ENCODE measurements at places on chromosomes 16 and 17. TPM values are rescaled to one million over a fixed set of nuclear protein-coding genes. Genes with fewer than 3 reads are reported as not detected.

SLC5A10 gene
- not detected for total RNA-seq

MYH2 gene
- total RNA-seq: 11.9 TPM

SOX8 gene
- total RNA-seq: 5.7 TPM

RNF166 gene
- total RNA-seq: 36.6 TPM

PLA2G10 gene
- not detected for total RNA-seq

AGRP gene
- not detected for total RNA-seq

GRCh38 chr16:822909-823297, 22.4 kb upstream of the GNG13 start:
- H3K27ac ChIP-seq: no peak overlapping the region
- no peaks in the 10 kb centered on the region for H3K27me3 ChIP-seq
- no peak overlapping the region for H3K4me3 ChIP-seq

GRCh38 chr16:14564861-14565687, 65.0 kb downstream of the PARN start:
- H3K27ac ChIP-seq: no peak overlapping the region
- H3K27me3 ChIP-seq: no peaks in the 10 kb centered on the region
- H3K36me3 ChIP-seq: peaks cover 4% of the 10 kb centered on the region
- H3K4me3 ChIP-seq: no peak overlapping the region
- peaks cover 10% of the 10 kb centered on the region for H3K4me1 ChIP-seq
- DNase-seq: no peak

- H3K36me3 ChIP-seq: peaks cover 45% of the 10 kb centered on the region
- H3K4me1 ChIP-seq: peaks cover 4% of the 10 kb centered on the region
- no peak for DNase-seq
- H3K27me3 ChIP-seq: no peaks in the 10 kb centered on the region
- H3K27ac ChIP-seq: no peak overlapping the region
Observed at GRCh38 chr16:71863995-71864394, 18.2 kb downstream of the ATXN1L start.

DNA sequence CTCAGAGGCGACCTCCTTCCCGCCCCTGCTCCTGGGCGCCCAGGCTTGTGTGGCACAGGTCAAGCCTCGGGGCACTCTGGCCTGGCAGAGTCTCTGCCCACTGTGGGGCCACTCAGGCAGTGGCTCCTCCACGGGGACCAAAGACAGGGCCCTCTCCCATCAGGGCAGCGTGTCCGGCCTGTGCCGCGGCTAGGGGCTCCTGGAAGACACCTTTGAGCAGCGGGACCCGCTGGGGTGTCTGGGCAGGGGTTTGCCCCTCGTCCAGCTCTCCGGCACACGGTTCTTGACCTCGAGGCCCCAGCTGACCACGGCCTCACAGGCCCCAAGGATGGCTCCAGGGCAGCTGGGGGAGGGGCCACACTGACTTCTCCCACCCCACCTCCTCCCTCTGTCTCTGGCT, 24.7 kb upstream of the SSTR5 start:
- no peaks in the 10 kb centered on the region for H3K27me3 ChIP-seq
- no peak overlapping the region for H3K27ac ChIP-seq
- no peaks in the 10 kb centered on the region for H3K36me3 ChIP-seq
- no peak overlapping the region for H3K4me3 ChIP-seq

- H3K4me3 ChIP-seq: no peak overlapping the region
- peaks cover 21% of the 10 kb centered on the region for H3K36me3 ChIP-seq
- DNase-seq: no peak
- H3K27me3 ChIP-seq: no peaks in the 10 kb centered on the region
Observed at GRCh38 chr16:1445518-1446203, 1.3 kb upstream of the CCDC154 start.

DNA sequence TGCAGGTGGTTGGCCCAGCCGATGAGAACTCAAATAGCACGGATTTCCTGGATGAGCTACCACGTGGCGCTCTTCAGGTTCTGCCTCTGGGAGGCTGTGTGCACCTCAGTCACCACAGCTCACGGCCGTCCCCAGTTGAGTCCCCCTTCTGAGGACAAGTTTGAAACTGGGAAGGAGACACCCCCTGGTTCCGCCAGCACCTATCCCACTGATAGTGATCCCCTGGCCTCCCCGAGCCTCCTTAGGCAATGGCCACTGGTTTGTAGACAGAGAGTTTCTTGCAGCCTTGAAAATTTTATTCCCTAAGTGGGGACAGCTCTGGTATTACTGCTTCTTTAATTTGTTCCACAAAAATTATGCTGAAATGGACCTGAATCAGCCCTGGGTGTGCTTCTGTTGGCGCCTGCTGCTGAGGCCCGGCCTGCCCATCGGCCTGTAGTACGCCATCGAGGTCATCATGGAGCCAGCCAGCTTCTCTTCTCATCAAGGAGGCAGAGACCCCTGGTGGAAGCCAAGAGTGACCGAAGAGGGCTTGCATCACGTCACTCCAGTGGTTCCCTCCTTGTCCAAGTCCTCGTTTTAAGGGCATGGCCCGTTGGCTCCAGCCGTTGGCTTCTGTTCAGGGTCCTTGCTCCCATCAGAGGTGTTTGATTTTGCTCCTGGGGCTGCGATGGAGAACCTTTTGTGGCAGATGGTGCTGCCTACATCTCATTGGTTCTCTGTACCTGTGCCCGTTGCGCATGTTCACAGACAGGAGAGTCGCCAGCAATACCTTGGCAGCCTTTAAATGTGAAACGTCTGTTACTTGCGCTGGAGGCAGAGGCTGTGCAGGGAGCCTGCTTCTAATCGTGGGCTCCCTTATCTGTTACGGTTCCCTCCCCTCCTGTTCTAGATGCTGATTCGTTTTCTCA, 9.3 kb downstream of the SMCR8 start:
- H3K27me3 ChIP-seq: no peaks in the 10 kb centered on the region
- no peak overlapping the region for H3K4me3 ChIP-seq
- peaks cover 38% of the 10 kb centered on the region for H3K36me3 ChIP-seq
- H3K27ac ChIP-seq: no peak overlapping the region
- no peak for DNase-seq

- H3K36me3 ChIP-seq: no peaks in the 10 kb centered on the region
- no peak overlapping the region for H3K27ac ChIP-seq
- H3K4me1 ChIP-seq: no peaks in the 10 kb centered on the region
- no peak overlapping the region for H3K4me3 ChIP-seq
- no peaks in the 10 kb centered on the region for H3K27me3 ChIP-seq
- no peak for DNase-seq
Observed at GRCh38 chr17:61587242-61587641, 3.8 kb downstream of the NACA2 start.

DNA sequence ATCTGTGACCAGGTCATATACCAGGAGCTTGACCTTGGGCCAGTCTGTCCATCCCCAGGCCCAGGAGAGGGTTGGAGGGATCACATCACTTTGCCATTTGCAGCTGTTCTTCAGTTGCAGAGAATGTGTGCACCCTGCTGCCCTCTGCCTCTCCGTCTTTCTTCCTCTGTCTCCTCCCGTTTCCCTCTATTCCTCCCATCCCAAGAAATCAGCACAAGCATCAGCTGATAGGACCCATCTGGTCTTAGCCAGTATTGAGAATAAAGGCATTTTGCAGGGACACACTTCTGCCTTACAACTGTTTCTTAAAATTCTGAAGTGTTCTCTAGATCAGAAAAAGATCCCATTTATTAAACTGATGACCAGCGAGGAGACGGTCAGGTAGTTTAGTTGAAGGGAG, 368.7 kb downstream of the CPPED1 start:
- no peak for DNase-seq
- H3K27me3 ChIP-seq: no peaks in the 10 kb centered on the region
- no peaks in the 10 kb centered on the region for H3K4me1 ChIP-seq
- H3K4me3 ChIP-seq: no peak overlapping the region

- H3K4me1 ChIP-seq: no peaks in the 10 kb centered on the region
- H3K4me3 ChIP-seq: no peak overlapping the region
- no peak for DNase-seq
- no peaks in the 10 kb centered on the region for H3K27me3 ChIP-seq
- H3K36me3 ChIP-seq: peaks cover 44% of the 10 kb centered on the region
Observed at GRCh38 chr16:70482624-70483023, 28.2 kb downstream of the FCSK start.

- no peaks in the 10 kb centered on the region for H3K36me3 ChIP-seq
- DNase-seq: no peak
- no peak overlapping the region for H3K4me3 ChIP-seq
- no peaks in the 10 kb centered on the region for H3K27me3 ChIP-seq
- H3K27ac ChIP-seq: no peak overlapping the region
- H3K4me1 ChIP-seq: no peaks in the 10 kb centered on the region
Observed at GRCh38 chr17:9860851-9861250, 35.1 kb downstream of the GLP2R start.

DNA sequence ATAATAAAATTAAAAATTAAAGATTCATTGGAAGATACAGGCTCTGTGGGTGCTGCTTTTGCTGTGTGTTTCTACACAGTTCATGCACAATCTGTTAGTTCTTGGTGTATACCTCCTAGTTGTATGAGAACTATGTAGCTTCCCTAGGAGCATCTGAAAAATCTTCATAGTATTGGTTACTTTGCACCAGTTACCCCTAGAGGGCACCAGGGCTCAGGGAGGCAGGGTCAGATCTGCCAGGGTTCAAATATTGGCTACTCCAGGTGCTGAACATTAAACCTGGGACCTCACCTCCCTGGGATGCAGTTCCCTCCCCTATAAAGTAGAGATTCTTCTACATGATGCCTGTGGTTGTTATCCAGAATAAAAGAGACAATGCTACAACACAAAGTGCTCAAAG, 583.0 kb upstream of the CDH11 start:
- H3K36me3 ChIP-seq: no peaks in the 10 kb centered on the region

DNA sequence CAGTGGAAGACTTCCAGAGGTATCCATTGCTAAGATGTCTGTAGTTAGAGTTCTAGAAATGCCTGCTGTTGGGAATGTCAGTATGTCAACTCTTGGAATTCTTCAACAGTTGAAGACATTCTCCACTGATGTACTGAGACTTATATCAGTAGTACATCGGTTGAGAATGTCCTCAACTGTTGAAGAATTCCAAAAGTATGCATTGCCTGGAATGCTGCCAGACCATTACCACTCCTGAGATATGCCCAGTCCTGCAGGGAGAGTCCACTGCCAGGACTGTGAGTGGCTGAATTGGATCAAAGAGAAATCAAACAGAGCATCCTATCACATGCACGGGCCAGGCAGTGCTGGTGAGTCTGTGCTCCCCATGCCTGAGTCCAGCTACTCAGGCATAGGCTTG, 42.0 kb downstream of the IL21R start:
- H3K27ac ChIP-seq: no peak overlapping the region
- no peak for DNase-seq
- no peak overlapping the region for H3K4me3 ChIP-seq

- H3K36me3 ChIP-seq: no peaks in the 10 kb centered on the region
- no peak for DNase-seq
- H3K4me3 ChIP-seq: no peak overlapping the region
- H3K27me3 ChIP-seq: no peaks in the 10 kb centered on the region
Observed at GRCh38 chr17:17375841-17376240, 72.7 kb downstream of the NT5M start.

GRCh38 chr17:67227488-67227887, 17.5 kb downstream of the HELZ start:
- H3K36me3 ChIP-seq: peaks cover 3% of the 10 kb centered on the region
- H3K4me3 ChIP-seq: no peak overlapping the region
- no peak overlapping the region for H3K27ac ChIP-seq
- no peaks in the 10 kb centered on the region for H3K27me3 ChIP-seq
- DNase-seq: no peak
- peaks cover 10% of the 10 kb centered on the region for H3K4me1 ChIP-seq

- no peak overlapping the region for H3K27ac ChIP-seq
- DNase-seq: no peak
- H3K4me1 ChIP-seq: no peaks in the 10 kb centered on the region
- H3K27me3 ChIP-seq: no peaks in the 10 kb centered on the region
Observed at GRCh38 chr16:10660950-10661635, 33.6 kb downstream of the TEKT5 start.

DNA sequence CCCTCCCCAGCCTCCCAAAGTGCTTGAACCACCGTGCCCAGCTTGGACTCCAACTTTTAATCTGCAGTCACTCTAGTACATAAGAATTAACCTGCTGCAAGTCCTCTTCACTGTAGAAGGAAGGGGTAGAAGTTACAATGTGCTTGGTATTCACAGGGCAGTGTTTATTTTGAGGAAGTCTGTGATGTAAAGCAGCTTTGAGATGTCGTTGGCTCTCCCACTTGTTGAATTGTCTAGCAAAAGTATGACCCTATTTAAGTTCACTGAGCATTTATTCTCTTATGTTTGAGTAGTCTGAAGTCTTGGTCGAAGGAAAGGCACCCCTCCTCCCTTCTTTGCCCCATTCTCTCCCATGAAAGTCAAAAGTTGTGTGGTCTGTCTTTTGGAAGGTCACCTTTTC, 28.2 kb downstream of the SF3B3 start:
- H3K4me1 ChIP-seq: no peaks in the 10 kb centered on the region
- no peaks in the 10 kb centered on the region for H3K27me3 ChIP-seq
- no peak for DNase-seq
- H3K27ac ChIP-seq: no peak overlapping the region

- no peak overlapping the region for H3K4me3 ChIP-seq
- no peak for DNase-seq
- no peak overlapping the region for H3K27ac ChIP-seq
Observed at GRCh38 chr17:5706577-5707210, 122.4 kb upstream of the NLRP1 start.

GRCh38 chr16:87963400-87963799, 12.2 kb downstream of the BANP start:
- H3K27me3 ChIP-seq: no peaks in the 10 kb centered on the region
- H3K4me1 ChIP-seq: peaks cover 38% of the 10 kb centered on the region
- DNase-seq: no peak
- H3K36me3 ChIP-seq: no peaks in the 10 kb centered on the region
- no peak overlapping the region for H3K4me3 ChIP-seq
- H3K27ac ChIP-seq: no peak overlapping the region

Data from thoracic aorta (tissue), 2 donors.